ENCODE measurements at places on chromosomes 5 and 9.

GRCh38 chr9:70049236-70049635 is 5.6 kb downstream of the MAMDC2 start:
- no peak for DNase-seq

DNA sequence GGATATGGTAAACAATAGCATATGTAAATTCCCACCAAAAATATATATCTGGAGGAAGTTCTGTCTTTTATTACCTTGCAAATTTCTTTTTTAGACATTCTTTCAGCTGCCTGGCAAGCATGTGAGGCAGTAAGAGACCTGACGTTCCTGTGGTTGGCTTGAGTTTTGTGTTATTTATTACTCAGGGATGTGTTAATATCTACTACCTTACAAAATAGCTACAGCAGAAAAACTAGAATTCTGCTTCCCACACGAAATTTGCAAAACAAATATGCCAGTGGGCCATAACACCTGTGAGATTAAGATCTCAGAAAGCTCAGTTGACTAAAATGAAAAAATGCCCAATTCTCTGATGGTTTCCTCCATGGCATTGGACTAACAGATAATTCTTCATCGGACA is 274.2 kb downstream of the TMEM167A start:
- DNase-seq, result no peak

DNA sequence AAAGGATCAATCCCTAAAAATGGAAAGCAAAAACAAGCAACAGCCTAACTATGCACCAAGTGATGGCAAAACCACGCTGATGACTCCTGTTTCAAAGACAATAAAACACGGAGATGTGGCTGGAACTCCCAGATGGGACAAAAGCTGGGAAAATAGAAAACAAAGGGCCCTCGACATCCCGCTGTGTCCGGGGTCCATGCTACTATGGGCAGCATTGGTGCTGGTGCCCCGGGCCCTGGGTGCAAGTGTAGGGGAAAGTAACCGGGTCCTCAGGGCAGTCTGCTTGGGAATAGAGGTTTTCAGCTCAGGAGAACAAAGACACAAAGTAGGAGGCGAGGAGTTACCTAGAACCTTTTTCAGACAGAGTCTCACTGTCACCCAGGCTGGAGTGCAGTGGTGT is 46.1 kb downstream of the MRPL36 start:
- DNase-seq, result no peak

DNA sequence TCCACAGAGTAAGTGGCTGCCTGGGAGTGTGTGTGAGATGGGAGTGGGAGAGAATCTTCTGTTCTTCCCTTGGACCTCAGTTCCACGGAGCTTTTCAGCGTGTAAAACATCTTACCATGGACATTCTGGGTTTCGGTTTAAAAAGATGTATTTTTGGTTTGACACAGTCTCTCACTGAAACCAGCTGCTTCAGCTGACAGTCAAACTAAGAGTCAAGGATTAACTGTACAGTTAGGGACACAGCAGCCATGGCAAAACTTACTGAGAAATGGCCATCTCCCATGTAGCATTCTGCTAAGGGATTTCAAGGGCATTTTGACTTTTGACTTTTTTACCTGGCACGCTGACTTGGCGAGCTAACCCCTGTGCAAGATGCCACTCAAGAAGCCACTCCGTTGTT is 93.8 kb upstream of the IL12B start:
- no peak for DNase-seq

DNA sequence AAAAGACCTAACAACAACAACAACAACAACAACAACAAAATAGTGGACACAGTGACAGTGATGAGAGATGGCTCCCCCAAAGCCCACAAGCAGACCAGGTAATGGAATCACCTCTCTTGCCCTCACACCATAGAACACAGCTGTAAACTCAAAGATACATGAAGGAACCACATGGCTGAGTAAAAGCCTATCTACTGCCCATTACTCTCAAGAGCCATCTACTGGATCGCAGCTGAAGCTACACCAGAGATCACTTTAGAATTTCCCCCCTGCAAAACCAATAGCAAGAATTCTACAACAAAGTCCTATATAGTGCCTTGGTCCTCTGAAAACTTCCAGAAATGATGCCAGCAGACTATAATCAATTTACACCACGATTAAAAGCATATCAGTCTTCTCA is 1537.6 kb upstream of the CDH9 start:
- no peak for DNase-seq

Measured in NCI-H146 (cell line).